Activated naive CD4-positive, alpha-beta T cell treated with anti-CD3 and anti-CD28 coated beads, Interleukin-2, amount 50 U/mL, for 16 hours (primary cell): ENCODE measurements at places on chromosomes 7 and 10.

DNA sequence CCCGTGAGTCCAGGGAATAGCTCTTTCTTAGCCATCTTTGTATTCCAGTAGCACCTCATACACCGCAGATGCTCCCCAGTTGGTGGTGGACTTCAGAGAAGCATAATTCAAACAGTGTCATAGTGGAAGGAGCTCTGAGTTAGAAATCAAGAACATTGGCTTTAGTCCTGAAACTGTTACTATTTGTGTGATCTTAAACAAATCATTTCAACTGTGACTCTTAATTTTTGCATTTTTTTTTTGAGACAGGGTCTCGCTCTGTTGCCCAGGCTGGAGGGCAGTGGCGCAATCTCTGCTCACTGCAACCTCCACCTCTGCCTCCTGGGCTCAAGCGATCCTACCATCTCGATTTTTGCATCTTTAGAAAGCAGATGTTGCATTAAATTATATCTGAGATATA lies 1.8 kb downstream of the BPGM start:
- DNase-seq: no peak

- no peak for DNase-seq
These were observed 2.5 kb upstream of the BUB3 start for GRCh38 chr10:123151737-123152135.

- DNase-seq: no peak
These were observed 1569.8 kb downstream of the REEP3 start for GRCh38 chr10:65090991-65091390.

DNA sequence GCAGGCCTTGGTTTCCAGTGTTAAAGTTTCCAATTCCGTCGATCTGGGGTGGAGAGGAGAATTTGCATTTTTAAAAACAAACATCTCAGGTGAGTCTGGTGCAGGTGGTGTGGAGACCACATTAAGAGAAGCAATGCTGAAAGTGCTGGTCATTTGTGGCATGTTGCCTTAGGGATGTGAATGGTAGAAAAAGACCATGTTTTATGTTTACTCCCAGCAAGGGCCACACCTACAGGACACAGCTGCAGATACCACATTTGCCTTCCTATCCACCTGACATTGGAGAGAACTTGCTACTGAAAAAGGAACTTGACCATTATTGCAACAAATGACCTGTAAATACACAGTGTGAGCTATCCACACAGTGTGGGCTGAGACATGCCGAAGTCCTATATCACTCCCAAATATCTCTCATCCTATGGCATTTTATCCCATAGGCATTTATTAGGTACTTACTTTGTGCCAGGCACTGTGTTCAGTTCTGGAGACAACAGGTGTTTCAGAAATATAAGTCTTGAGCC lies 183.1 kb downstream of the NRP1 start:
- no peak for DNase-seq

DNA sequence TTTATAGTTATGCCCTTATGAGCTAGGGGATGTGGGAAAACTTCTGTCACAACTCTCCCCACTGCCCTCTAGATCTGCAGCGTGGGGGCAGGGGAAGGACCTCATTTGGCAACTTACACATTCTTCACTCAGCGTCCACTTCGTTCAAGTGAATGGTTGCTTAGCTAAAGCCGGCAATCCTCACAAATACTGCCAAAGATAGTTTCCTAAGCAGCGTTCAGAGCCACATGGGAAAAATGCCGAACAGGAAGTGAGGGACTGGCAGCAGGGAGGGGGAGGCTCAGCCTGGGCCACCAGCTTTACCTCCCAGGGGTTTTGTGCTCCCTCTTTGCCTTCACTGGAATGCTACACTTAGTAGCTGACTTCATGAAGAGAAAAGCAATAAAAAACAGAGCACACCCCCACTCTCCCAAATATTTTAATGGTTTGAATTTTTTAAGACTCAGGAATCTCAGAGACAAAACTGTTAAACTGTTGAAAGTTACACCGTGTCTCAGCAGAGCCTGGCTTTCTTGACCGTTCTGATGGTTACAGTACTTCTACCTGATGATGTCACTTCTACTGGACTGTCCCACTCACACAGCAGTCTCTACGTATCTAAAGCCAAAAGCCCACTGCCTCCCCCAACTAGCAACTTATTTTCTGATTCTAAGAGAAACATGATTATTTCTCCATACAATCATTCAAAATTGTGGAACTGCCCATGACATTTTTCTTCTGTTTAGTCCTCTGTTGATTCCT lies 10.4 kb downstream of the GRM3 start:
- no peak for DNase-seq

- no peak for DNase-seq
These were observed 28.3 kb downstream of the CCM2 start for GRCh38 chr7:45028138-45028919.

DNA sequence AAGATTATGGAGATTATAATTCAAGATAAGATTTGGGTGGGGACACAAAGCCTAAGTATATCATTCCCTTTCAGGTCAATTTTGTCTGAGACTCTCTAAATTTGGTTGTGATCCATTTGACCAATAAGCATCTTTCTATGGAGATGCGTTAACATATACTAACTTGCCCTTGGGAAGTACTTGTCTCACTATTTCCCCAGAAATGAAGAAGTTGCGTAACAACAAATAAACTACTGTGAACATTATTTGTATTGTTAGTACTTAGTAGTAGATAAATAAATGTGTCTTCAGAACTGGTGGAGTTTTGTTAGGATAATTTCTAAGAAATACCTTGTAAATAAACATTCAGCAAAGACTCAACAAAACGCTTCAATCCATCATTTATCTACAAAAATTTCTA lies 127.3 kb upstream of the LYZL2 start:
- DNase-seq: no peak

GRCh38 chr10:91210435-91210834 lies 10.0 kb upstream of the PCGF5 start:
- no peak for DNase-seq

- no peak for DNase-seq
These were observed 272.3 kb downstream of the SEMA3D start for GRCh38 chr7:84914598-84914997.

DNA sequence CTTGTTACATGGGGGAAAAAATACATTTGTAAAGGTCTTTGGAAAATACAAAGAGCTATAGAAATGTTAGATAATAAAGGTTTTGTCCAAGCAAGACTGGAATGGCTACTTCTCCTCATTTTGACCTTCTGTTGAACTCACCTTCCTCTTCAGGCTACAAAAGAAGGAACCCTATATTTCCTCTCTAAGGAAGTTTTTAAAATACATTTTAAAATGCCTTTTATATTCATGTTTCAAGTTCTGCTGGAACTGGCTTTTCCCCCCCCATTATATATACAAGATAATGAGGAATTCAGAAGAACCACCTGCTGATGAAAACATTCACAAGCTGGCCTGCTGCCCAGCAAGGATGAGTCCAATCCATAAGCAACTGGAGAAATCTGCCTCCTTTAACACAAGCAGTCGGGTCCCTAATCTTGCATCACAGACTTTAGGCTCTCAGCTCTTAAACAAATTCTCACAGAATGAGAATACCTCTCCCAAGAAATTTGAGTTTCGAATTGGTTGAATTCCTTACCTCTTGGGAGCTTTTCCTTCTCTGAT lies 44.6 kb downstream of the MTERF1 start:
- DNase-seq: no peak

DNA sequence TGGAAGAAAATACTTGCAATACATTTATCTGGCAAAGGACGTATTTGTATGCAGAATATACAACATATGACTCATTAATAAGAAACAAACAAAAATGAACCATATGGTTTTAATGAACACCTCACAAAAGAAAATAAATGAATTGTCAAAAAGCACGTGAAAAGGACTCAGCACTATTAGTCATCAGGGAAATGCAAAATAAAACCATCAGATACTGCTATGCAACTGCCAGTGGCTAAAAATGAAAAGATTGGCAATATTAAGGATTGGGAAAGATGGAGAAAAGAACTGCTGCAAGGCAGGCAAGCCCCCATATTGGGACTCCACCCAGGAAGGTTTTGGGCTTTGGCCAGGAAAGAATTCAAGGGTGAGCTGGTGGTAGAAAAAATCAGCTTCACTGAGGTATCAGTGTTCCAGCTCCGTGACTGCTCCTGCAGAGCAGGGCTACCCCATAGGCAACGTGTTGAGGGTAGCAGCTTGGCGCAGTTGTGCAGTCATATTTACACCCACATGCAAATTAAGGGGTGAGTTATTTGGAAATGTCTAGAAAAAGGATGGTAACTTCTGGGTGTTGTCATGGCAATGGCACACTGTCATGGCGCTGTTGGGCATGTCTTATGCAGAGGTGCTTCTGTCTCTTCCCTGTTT lies 72.7 kb downstream of the CUBN start:
- DNase-seq: no peak

GRCh38 chr10:18005781-18006456 lies 54.2 kb downstream of the SLC39A12 start:
- DNase-seq: no peak

- no peak for DNase-seq
These were observed 292.9 kb downstream of the PTEN start for GRCh38 chr10:88156341-88156740.

GRCh38 chr7:21767300-21767900 lies 178.3 kb downstream of the CDCA7L start:
- peak; percentile 13 for DNase-seq

- no peak for DNase-seq
These were observed 98.3 kb downstream of the COL13A1 start for GRCh38 chr10:69899727-69900595.

DNA sequence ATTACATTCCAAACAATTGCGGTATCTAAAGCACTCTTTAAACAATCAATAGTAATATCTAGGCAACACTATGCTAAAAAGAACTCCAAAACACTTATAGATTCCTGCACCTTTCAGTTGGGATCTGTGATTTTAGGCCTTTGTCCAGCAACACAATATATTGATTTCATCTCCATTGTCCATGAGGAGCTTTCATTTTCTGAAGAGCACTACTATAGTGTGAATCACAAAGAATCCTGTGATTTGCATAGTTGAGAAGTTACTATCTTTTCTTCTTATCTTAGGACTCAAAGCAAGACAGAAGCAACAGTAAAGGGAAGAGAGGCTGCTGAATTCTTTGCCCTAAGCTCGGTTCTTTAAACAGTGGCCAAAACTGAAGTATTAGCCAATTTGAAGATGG lies 846.8 kb downstream of the IPMK start:
- DNase-seq: no peak

- DNase-seq: no peak
These were observed 38.6 kb downstream of the NEBL start for GRCh38 chr10:20858292-20859124.

- no peak for DNase-seq
These were observed 212.6 kb downstream of the WDR11 start for GRCh38 chr10:121063744-121064143.

GRCh38 chr10:125711110-125711750 lies 8.3 kb upstream of the EDRF1 start:
- no peak for DNase-seq

DNA sequence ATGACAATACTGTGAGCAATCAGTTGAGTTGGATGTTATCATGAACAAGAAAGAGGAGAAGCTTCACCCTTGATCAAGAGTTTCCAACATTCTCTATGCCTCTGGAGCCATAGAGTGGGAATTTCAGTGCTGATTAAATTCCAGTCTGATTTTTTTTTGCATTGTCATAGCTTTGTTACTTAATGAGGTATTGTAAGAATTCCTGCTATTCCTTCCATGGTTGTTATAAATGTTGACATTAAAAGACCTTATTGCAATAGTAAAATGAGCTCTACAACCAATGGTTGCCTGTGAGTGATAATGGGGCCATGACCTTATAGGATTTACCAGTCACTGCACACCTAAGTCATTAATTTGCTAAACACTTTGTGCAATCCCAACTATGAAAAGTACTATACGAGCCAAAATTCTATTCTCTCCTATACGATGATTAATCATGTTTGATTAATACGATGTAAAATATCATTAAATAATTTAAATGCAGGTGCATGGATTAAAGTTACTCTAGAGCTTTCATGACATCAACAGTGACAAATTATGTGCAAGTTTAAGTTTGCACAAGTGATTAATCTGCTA lies 353.2 kb upstream of the KLF6 start:
- no peak for DNase-seq
